ENCODE measurements at places on chromosomes 13 and 19.

DNA sequence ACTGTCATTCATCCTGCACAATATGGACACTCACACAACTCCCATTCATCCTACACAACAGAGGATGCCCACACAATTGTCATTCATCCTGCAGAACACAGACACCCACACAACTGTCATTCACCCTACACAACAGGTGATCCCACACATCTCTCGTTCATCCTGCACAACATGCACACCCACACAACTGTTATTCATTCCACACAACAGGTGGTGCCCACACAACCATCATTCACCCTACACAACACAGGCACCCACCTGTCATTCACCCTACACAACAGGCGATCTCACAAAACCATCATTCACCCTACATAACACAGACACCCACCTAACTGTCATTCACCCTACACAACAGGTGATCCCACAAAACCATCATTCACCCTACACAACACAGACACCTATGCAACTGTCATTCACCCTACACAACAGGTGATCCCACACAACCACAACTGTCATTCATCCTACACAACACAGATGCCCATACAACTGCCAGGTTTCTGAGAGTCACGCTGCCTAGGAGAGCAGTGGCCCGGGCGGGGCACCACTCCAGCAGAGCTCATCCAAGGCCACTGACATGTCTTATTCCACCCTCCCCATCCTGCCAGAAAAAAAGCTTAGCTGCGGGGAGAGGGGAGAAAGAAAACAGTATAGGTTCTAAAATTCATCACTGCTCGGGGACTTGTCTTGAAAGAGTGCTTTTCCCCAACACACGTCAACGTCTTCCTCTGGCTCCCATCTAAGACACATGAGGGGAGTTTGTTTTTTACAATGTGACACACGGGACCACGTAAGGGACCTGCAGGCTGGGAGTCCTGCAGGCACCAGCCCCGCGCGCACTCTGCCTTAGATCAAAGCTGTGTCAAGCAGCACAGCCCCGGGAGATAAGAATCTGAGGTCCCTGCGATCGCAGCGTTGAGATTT lies 44.0 kb downstream of the KLF2 start:
- DNase-seq, result no peak

DNA sequence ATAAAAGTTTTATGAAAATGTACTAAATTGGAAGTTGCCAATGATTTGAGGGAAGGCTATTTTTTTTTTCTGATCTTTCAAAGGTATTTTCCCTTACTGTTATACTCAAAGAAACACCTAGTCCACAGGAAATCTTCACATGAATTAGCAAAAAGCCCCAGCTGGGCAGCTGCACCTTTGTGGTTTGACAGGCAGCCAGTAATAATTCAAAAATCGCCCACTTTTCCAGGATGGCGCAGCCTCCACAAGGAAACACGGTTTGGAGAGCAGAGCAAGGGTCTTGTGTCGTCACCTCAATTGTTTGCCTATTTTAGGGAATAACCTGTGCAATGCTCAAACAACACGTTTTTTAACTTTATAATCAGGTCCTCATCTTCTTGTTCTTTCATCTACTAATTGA lies 324.9 kb upstream of the GPC6 start:
- DNase-seq, result no peak

DNA sequence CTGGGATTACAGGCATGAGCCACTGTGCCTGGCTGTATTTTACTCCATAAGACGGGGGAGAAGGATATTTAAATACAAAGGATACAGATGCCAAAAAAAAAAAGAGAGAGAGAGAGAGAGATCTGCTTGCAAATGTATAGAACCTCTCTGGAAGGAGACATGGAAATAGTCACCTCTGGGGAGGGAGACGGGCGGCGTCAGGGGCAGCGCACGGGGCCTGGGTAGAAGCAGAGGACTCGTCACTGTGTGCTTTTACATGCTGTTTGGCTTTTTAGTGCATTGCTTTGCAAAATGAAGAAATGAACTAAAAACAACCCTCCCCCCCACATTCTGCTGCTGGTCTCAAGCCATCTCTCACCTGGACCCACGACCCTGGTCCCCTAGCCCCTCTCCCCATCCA lies 4.8 kb upstream of the ZNF653 start:
- DNase-seq, result no peak

DNA sequence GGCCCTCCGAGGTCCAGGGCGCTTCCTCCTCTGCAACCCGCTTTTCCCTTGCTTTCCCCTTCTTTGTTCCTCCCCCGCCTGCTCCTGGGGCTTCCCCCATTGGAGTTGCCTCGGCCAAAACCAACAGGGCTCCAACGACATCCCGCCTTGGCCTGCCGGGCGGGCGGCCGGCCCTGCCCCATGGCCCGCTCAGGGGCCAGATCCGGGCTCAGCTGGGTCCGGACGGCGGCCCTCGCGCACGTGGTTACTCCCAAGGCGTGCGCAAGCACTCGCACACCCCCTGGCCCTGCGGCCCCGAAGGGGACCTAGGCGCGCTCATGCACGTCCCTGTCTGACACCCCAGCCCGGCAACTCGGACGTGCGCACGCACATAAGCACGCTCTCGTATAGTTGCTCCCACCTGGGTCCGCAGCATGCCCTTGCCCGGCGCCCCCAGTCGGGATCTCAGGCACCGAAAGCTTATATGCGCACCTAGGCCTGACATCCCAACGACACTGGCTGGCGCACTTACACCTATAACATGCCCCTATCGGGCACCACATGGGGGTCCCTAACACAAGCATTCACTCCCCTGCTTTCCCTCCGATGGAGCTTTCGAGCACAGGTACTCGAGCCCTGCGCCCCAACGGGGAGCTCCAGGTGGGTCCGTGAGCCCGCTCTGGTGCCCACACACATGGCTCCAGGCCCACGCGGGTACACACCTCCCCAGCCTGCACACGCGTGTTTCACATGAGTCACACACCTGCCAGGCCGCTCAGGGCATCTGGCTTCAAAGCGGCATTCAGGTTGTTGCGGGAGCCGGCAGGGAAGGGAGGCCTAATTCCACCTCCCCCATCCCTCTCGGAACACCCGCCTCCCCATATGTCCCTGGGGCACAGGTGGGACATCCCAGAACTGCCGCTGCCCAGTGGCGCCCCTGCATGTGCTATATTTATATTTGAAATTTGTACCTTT lies 15.0 kb downstream of the NFIX start:
- DNase-seq, result no peak

- no peak for DNase-seq
Observed at GRCh38 chr19:55305983-55306562, 19.1 kb downstream of the TMEM150B start.

DNA sequence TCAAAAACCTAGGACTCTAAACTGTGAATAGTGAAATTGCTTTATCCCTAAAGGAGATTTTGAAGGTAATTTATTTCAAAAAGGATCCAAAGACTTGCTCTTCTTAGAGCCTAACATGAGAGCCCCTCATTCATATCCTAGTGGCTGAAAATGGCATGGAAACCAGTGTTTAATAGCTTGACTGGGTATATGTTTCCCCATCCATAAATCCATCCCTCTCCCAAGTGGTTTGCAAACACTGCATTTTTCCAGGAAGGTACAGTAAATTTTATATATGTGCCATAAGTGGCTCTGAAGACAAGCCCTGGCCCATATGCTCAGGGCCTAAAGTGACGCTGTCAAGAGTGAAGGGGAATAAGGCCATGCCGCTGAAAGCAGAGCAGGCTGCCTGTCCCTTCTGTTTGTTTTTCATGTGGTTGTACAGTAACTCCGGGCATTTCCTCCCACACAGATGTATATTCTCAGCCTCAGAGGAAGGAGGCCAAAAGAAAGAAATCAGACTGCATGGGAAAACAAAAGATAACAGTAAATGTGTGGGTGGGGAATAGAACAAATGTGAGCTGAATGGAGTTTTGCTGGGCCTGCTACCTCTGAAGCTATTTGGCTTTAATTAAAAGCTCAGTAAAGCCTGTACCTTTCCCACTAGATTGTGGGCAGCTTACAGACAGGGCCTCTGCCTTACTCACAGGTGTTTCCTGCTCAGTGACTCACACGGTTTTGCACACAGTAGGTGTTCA lies 181.9 kb downstream of the PCDH9 start:
- no peak for DNase-seq

- no peak for DNase-seq
Observed at GRCh38 chr13:70995338-70995737, 871.7 kb downstream of the DACH1 start.

DNA sequence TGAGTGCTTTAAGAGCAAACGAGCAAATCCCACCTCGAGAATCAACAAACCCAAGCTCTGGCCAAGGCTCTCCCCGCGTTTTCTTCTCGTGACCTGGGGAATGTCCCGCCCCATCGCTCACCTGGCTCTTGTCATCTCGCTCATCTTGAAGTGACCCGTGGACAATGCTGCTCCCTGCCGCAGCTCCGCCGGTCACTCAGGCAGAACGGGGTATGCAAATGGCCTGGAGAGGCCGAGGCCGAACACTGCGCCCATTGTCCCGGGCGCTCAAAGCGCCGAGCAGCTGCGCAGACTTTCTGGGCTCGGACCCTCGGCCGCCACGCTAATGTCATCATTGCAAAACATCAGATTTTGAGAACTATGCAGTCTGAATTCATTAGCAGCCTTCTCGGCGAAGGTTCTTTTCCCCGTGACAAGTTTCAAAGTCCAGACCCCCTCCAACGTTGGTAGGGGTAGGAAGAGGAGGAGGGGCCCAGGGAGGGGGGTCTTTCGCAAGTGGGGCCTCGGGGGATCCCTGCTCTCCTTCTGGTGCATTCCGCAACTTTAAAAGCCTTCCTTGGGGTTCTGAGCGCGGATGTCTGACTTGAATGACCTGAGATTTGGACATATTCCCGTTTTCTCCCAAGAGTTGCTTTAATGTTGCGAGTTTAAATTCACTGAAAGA lies 39.7 kb downstream of the SOX1 start:
- DNase-seq, result no peak

DNA sequence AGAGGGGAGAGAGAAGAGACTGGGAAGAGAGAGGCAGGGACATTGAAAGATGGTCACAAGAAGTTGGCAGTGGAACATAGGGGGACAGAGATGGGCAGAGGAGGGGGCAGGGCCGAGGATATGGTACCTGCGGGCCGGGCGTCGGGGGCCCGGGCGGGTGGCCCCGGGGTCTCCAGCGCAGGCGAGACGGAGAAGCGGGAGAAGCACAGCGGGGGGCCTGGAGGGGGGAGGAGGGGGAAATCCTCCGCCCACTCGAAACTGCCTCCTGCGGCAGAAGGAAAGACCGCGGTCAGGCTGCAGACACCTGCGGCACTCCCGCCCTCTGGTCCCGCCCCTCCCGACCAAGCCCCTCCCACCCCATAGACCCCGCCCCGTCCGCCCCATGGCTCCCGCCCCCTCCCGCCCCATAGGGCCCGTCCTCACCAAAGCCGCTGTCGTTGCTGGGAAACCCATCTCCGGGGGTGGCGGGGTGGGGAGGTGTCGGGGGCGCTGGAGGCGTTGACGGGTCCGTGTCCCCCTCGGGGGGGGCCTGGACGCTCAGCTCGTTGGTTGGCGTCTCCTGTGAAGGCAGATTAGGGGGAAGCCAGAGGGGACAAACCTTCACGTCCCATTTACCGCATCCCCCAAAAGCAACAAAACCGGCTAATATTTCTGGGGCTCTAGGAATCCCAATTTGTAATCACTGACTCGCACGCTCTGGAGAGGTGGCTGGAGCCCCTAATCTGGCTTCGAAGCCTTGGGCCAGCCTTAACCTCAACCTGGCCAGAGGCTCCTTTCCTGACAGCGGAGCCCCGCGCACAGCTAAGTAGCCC lies 20.4 kb downstream of the LMTK3 start:
- peak; percentile 28 for DNase-seq

DNA sequence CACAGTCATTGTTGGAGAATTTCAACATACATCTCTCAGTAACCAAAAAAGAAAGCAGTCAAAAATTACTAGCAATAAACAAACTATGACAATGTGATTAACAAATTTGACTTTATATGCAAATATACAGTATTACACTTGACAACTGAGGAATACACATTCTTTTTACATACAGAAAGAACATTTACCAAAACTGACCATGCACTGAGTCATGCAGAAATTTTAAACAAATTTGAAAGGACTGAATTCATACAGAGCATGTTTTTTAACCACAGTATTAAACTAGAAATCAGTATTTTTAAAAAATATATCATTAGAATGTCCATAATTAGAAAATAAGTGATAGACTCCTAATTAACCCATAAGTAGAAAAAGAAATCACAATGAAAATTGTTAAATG lies 420.1 kb downstream of the TBC1D4 start:
- DNase-seq, result no peak

DNA sequence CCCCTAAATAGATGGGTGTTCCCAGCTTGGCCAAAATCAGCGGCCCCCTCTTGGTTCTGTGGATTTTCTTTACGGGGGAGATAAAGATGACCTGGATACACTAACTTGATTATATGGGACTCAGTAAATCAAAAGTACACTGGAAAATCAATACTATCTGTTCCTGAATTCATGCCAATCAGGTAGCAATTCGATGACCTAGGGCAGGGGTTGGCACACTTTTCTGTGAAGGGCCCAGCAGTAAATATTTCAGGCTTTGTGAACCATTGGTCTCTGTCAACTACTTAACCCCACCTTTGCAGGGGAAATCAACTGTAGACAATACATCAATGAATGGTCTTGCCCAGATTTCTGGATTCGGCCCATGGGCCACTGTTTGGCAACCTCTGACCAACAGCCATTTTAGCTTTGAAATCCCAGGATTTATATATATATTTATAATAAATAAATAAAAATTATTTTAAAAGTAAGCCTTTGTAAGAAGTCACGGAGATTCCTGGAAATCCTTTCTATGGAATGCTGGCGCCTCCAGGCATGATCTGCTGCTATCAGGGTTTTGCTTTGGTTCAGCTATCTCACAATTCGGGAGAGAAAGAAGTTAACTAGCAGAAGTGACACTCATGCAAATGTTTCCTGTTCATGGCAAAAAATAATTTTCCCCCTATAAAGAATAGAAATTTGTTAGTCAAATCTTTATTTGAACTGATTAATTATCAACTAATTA lies 32.8 kb downstream of the SLC15A1 start:
- DNase-seq, result no peak

DNA sequence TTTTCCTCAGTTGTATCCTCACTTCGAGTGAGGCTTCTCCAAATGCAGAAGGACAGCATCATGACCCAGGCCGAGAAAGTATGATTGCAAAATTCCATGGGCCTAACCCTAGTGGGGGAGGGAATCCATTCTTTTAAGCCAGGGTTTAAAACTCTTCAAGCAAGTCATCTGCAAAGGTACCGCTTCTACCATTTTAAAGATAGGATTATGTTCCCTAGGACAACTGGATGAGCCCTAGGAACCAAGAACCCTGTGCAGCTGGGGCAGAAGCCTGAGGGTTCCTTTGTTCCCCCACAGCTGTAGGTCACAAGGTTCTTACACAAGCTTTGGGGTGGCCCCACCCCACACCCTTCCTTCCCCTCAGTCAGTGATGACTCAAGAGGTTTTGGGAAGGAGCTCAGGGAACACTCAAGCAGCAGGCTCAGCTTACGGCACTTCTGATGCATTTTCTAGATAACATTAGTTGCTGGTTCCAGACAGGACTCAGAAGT lies 13.5 kb downstream of the ARL11 start:
- DNase-seq, result no peak

DNA sequence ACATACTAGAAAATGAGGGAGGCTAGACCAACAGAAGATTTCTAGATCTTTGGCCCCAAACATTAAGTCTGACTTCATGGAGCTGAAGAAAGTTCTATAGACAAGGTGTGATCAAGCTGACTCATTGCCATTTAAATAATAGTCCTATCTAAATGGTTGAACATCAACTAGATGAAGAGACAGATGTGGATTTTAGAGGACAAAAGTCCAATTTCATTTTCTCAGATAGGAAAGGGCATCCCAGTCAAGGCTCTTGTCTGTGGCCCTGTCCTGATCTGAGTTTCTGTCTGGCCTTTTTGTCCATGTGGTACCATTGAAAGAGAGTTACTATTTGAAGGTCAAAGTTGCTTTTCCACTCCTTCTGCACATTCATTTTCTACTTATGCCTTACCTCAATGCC lies 74.6 kb downstream of the MBNL2 start:
- DNase-seq, result no peak

GRCh38 chr19:30878495-30878894 lies 470.7 kb downstream of the TSHZ3 start:
- no peak for DNase-seq
